ENCODE measurements at places on chromosomes 16 and 17.

DNA sequence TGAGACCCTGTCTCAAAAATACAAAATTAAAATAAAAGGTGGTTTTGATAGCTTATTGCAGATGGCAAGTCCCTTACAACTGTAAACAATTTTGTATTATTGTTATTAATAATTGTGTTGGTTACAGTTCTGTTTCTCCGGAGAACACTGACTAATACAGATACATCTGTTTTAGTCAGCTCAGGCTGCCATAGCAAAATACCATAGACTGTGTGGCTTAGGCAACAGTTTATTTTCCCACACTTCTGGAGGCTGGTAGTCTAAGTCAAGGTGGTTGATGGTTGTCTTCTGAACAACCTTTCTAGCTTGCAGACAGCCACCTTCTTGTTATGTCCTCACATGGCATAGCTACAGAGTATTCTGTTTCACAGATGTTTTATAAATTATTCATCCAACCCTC lies 14.2 kb upstream of the IL21R start:
- no peak for DNase-seq

DNA sequence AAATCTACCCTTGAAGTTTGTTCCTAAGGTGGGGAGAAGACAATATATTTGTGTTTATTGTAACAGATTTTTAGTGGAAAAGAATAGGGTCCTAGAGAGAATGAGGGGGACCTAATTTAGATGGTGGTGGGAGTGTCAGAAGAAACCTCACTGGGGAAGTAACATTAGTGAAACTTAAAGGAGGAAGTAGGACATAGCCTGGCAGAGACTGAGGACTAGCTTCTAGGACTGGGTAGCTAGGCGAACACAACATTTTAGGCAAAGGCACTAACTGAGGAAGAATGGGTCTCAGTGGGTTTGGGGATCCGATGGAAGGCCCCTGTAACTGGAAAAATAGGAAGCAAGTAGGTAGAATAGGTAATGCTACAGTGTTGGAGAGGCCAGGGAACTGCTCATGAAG lies 4.2 kb upstream of the ARL2BP start:
- no peak for DNase-seq

DNA sequence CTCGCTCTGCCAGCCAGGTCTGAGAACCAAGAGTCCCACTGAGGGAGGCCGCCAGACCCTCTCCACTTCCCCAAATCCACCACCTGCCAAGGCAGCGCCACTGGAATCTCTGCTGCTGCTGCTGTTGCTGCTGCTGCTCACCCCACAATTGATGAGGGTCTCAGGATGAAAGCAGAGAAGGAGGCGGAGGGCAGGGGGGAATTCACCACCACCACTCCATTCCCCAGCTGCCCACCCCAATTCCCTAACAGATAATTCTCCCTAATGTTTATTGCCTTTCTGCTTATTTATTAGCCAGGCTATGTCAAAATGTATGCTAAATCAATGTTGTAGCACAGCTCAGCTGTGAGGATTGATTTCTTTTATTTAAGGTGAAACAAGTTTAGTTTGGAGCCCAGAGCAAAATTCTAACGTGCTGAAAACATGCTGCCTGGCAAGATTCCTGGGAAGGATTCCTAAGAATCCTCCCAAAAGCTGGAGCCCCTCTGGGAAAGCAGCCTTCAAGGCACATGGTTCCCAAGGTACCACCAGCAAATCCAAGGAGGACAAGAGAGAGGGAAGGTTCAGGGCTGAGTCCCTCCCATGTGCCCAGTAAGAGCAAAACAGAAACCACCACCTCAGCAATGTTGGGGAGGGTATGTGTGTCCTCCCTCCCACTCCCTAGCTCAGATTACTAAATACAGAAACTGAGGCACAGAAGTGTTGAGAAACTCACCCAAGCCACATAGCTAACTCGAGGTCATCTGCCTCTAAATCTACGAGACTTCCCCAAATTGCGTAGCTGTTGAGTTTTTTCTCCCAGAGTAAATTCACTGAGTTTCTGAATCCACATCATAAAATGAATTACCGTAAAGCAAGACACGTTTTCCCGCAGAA lies 12.2 kb upstream of the CDH5 start:
- no peak for DNase-seq

DNA sequence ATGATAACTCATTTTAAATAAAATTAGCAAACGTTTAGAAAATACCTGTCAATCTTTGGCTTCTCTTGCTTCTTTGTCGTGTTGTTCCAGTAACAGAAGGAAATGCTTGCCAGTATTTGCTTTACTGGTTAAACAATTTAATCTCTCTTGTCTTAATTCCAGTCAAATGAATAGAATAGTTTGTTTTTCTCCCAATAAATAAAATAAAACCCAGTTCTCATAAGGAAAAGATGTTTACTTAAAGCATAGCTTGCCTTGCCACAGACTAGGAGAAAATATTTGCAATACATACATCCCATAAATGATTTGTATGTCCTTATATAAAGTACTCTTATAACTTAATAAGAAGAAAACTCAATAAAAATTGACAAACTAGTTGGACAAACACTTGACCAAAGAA lies 43.9 kb upstream of the TEKT3 start:
- DNase-seq, result no peak

DNA sequence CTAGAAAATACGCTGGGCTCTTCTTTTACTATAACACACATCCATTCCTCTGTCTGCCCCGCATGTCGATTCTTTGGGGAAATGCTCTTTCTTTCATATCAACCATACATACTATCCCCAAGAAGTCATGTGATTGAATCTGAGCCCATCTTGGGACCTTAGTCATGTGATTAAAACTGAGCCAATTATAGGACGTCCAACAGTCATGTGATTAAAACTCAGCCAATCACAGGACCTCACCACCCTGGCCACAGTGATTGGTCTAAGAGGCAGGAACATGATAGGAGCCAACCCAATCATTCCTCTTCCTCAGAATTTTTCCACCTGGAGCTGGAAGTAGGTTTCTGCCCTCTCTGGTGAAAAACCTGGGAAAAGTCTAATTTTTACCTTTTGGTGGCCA lies 78.8 kb downstream of the TMEM114 start:
- no peak for DNase-seq

- DNase-seq, result no peak
Observed at GRCh38 chr16:84899414-84899813, 79.6 kb downstream of the CRISPLD2 start.

GRCh38 chr17:78787444-78787843 lies 5.4 kb upstream of the CYTH1 start:
- DNase-seq, result no peak

- DNase-seq, result no peak
Observed at GRCh38 chr17:4247971-4248388, 15.8 kb downstream of the ANKFY1 start.

DNA sequence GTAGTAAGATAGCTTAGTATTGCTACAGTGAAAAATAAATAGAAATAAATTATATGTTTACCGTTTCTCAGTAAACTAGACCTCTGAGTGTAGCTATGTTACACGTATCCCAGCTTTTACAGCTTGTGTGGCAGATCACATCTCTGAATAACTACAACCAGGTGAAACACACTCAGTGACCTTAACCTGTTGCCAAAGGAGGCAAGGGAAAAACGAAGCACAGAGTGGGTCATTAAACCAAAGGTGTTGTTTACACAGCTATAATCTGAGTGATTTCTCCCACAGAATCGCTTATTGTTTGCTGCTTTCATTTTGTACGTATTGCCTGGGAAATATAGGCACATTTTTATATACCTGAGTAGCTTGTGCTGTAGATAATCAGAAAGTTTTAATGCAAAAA lies 688.2 kb upstream of the KIF2B start:
- no peak for DNase-seq

DNA sequence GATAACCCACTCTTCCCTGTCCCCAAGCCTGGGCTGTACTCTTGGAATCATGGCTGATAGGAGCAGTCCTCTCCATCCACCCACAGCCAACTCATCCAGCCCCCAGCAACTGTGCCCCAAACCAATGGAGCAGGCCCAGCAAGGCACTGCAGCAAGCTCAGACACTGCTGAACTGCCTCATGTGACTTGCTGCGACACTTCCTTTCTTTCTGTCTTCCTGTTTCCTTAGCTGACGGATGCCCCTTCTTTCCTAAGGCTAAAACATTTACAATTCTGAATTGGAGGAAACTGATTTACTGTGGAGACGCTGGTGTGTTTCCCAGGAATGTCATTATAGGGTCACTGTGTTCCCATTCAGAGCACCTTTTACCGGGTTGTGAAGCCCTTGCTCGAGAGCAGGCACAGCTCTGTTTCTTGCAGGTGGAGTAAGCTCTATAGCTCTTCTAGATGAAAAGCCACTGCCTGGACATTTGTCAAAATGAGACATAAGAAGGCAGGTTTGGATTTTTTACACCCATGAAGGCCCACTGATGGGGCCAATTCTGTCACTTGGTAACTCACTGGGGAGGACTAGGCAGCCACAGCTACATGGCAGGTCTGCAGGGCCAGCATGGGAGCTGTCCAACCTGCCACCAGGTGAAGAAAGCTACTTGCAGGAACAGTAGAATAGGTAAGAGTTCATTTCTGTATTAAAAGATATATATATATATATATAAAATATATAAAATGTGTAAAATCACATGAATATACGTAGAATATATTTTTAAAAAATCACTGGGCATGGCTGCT lies 27.4 kb downstream of the TMEM11 start:
- DNase-seq, result no peak

- no peak for DNase-seq
Observed at GRCh38 chr16:24499193-24499814, 40.1 kb upstream of the RBBP6 start.

DNA sequence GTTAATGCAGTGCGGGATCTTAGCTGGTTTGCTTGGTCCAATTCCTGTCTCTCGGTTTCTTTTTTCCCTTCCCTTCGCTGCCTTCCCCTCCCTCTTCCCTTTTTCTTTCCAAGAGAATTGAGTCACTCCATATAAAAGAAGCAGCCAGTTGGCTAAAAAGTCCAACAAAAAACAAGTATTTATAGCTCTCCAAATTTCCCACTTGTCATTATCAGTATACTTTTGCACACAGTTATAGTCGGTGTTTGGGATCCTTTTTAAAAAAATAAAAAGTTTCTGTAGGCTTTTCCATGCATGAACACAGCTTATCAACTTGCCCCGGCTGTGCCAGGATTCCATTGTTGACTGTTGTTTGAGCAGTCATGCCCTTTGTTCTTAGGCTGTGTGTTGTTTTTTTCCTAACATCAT lies 24.9 kb downstream of the HMOX2 start:
- DNase-seq, result no peak

DNA sequence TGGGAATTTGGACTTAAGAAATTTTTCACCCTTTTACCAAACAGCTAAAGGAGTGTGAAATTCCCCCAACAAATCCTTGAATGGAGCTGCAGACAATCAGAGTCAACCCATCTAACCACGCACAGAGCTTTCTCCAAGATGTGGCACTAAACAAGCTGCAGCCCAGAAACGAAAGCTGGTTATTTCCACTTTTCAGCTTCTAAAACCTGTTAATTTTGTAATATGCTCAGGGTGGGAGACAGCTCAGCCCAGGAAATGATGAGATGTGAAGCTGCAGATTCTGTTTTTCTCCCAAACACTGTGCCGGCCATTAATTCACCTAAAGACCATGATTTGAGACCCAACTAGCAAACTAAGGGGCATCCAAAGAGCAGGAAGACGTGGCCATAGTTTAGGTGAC lies 33.2 kb upstream of the ABR start:
- no peak for DNase-seq

GRCh38 chr17:9473711-9474110 lies 101.9 kb downstream of the STX8 start:
- no peak for DNase-seq

DNA sequence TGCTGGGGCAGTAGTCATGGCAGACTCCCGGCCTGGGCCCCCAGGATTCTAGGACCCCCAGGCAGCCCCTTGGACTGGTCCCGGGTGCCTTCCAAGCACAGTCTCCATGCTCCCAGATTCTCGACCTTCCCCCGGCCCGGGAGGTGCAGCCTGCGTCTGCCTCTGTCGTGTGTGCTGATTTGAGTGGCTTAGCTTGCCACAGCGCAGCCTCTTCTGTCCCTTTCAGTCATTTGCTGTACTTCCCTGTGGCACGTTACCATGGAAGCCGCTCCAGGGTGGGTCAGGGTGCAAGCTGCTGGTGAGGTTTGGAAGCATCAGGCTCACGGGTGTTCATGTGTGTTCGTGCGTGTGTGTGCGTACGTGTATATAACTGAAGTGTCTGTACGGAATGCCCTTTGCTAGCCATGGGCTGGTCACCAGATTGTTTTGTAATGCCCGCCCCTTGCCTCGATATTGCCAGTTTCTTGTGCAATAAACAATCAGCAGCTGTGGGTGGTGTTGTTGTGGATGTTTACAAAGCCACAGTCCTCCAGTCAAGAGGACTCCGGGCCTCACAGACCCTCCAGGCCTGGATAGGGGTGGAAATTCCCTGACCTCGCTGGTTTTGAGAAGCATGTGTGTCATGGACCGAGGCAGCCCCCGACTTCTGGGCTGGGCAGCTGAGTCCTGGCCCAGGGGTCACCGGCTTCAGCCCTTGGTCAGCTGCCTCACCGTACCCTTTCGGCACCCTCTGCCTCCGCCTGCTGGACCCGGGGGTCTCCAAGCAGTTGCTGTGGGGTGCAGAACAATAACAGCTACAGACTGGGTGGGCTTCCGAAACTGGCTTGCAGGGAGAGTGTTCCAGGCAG lies 9.7 kb upstream of the CLEC18A start:
- DNase-seq, result no peak

DNA sequence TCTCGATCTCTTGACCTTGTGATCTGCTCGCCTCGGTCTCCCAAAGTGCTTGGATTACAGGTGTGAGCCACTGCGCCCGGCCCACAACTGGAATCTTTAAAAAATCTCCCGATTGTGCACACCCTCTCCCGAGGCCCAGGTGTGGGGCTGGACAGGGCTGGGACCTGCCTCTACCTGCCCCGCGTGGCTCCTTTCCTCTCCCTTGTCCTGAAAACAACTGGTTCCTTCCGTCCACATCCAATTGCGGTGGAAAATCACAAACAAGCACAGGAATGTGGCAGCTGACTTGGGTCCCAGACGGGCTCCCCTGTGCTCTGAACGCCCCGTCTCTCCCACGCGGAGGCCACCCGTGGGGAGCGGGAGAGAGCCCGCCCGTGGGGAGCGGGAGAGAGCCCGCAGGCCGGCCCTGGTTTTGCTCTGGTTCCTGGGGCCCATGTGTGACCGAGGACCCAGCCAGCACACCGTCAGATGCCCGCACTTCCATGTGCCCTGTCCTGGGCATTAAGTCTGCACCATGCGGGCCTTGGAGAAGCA lies 3.0 kb upstream of the TMEM204 start:
- DNase-seq, result no peak

- no peak for DNase-seq
Observed at GRCh38 chr17:80746262-80746935, 201.8 kb downstream of the RPTOR start.

- no peak for DNase-seq
Observed at GRCh38 chr16:20061132-20061531, 12.6 kb downstream of the GPR139 start.

DNA sequence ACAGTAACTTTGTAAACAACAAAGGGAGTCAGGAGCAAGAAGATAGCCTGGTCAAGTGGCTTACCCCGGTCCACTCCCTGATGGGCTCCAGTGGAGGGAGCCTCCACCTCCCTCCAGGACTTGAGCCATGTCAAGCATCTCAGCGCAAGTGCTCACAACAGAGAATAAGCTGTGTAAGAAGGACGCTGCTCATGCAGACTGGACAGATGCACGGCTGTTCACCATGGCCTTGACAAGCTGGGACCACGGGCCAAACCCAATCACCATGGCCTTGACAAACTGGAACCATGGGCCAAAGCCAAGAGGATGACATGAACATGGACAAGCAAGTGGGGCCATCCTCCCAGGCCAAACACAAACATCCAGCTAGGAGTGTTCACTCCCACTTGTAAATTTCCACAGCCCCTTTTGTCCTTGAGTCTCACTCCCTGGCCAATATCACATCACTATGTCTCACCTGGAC lies 3.4 kb upstream of the PITPNM3 start:
- no peak for DNase-seq

- DNase-seq, result no peak
Observed at GRCh38 chr16:11870399-11870798, 19.1 kb upstream of the RSL1D1 start.

All from stimulated activated CD8-positive, alpha-beta memory T cell treated with anti-CD3 and anti-CD28 coated beads, Interleukin-4, amount 100 ng/mL, for 1 hour (primary cell).